ENCODE measurements at places on chromosomes 11 and 22.

- no peak for DNase-seq
These were observed 66.9 kb upstream of the NARS2 start for GRCh38 chr11:78641541-78641940.

DNA sequence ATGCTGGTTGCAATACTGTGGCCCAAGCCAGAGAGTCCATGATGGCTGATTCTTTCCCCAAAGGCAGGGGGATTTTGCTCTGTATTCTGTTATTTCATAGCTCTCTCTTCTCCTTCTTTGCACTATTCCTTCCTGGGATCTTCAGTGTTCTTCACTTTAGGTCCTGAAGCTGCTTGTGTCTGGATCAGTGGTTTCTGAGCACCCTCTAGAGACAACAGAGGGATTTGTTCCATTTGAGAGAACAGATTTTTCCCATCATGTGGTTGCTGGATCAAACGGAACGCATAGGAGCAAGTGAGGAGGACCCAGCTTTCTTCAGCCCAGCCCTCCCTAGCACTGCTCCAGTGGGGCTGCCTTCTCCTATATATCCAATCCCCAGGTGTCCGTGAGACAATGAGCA, 68.7 kb upstream of the SYN3 start:
- DNase-seq = no peak

- no peak for DNase-seq
These were observed 123.6 kb downstream of the ARL14EP start for GRCh38 chr11:30446520-30446919.

GRCh38 chr11:8928981-8929615, 3.6 kb downstream of the C11orf16 start:
- no peak for DNase-seq

GRCh38 chr11:15523543-15523942, 408.8 kb downstream of the INSC start:
- DNase-seq = no peak

- DNase-seq = no peak
These were observed 24.0 kb upstream of the SC5D start for GRCh38 chr11:121268581-121268980.

- DNase-seq = no peak
These were observed 272.8 kb downstream of the FAM76B start for GRCh38 chr11:95516786-95517185.

- no peak for DNase-seq
These were observed 61.6 kb upstream of the LINC01488 start for GRCh38 chr11:69419662-69420395.

GRCh38 chr11:71936825-71937224, 8.0 kb downstream of the RNF121 start:
- no peak for DNase-seq

DNA sequence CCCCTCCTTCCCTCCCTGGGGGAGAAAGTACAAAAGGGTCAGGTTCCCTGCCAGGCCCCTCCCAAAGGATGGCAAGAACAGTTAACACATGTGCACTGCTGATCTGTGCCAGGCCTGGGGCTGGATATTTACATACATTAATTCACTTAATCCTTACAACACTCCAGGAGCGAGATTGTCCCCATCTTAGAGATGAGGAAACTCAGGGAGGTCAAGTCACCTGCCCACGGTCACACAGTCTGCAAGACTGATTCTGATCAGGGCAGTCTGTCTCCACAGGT, 36.5 kb downstream of the NECTIN1 start:
- no peak for DNase-seq

DNA sequence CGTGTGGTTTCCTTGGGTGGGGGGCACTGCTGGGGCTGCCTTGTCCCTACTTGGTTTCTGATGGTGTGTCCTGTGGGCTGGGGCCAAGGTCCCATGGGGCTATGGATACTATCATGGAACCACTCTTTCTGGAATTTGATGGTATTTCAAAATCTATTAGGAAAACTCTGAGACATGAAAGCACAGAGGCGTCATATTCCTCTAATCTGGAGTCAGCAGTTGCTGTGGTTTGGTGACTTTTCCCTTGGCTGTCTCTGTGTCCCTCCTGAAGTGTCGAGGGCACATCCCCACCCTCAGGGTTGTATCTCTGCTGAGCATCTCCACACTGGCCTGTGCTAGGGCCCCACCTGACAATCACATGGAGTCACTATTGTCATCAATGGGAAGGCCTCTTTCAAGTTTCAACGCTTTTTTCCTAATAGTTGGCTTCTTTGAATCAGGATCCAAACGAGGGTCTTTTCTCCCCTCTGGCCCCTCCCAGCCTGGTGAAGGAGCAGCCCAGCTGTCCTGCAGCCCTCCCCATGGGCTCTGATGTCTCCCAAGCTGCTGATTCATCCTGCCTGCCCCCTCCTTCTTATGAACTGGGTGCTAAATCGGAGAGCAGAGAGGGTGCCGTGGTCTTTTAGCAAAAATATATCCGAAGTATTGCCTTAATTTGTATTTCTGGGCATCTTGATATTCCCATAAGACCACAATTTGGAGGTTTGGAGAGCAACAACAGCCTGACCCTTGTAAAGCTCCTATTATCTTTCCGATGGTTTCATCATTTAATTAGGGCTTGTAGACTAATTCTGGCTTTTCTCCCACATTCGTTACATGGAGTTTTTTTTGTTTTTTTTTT, 38.5 kb downstream of the MED15 start:
- DNase-seq = no peak

- no peak for DNase-seq
These were observed 54.0 kb upstream of the GCAT start for GRCh38 chr22:37753746-37754145.

DNA sequence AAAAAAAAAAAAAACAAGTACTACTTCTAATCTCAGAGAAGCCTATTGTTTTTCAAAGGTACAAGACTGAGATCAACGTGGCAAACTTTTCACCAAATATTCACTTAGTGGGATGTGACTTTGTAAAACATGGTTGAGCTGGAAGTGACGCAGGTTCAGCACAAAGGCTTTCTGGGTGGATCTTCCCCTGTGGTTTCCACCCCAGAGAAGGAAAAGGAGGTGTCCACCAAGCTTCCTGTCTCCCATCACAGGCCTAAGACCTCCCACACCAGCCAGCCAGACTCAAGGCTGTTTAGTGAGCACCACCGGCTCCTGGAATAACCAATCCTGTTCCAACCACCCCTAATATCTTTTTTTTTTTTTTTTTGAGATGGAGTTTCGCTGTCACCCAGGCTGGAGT, 5.7 kb downstream of the TMEM184B start:
- no peak for DNase-seq

DNA sequence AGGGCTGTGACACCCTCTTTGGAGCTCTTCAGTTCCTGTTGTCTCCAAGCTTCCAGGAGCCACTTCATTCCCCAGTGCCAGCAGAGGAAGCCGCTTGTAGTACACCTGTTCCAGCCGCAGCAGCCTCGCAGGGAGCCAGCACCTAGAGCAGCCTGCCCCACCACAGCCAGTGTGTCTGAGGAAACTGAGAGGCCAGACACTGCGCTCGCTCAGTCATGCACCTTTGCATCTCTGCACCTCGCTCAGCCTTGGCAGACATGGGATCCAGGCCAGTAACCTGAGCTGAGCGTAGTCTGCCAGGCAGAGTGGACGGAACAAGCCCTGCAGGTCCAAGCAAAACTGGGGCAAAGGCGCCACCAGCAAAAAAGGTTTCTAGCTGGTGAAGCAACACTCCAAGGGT, 1072.1 kb downstream of the JRKL start:
- DNase-seq = no peak

DNA sequence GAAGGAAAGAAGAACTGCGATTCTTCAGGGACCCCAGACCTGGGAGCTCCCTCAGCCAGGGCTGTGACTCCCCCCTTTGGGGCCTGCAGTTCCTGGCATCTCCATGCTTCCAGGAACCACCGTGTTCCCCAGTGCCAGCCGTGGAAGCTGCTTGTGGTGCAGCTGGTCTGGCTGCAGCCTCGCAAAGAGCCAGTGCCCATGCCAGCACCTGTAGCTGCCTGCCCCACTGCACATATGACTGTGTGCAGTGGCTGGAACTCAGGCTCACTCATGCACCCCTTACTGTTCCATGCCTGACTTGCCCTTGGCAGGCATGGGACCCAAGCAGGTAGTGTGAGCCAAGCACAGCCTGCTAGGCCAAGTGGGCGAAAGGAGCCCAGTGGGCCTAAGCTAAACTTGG, 401.3 kb downstream of the LRRC4C start:
- no peak for DNase-seq

DNA sequence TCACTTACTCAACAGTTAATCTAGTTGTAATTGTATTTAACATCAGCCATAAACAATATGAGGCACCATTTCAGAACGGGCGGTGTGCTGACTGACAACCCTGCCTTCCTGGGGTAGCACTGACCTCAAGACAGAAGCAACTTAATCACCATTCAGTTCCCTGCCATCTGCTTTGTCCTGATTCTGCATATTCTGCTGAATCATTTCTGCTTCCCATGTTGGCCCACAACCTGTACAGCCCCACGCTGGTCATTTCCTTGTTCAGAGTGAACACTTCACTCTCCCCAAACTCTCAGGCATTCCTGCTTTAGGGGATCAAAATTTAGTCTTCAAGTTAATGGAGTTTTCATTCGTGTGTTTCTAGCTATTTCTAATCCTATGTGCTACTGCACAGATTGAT, 132.3 kb upstream of the ZBED5 start:
- DNase-seq = no peak

GRCh38 chr22:46971099-46971763, 208.8 kb downstream of the TBC1D22A start:
- peak; percentile 20 for DNase-seq

DNA sequence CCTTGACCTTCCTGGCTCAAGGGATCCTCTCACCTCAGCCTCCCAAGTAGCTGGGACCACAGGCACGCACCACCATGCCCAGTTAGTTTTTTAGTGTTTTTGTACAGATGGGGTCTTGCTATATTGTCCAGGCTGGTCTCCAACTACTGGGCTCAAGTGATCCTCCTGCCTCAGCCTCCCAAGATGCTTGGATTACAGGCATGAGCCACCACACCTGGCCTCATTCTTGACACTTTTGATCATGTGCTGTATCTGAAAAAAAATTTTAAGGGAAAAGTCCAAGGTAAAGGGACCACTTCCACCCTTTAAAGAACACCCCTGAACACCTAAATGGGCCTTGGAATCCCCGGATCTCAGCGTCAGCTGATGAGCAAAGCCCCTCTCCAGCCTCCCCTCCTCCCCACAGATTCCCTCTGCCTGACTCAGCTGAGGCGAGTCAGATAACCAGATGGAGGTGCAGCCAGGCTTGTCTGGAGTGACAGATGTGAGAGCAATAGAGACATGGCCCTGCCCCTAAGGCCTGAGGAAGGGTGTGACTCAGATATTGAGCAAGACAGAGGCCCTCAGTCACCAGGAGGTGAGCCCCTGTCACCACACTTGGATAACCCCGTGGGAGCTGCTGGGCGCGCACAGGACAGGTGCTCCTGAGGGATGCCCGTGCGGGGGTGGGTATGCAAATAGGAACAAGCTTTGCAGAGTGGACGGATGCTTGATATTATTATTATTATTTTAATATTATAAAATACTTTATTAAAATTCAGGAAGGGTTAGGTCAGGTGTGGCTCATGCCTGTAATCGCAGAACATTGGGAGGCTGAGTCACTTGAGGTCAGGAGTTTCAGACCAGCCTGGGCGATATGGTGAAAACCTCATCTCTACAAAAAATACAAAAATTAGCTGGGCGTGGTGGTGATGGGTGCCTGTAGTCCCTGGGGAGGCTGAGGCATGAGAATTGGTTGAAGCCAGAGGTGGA, 5.0 kb upstream of the CCDC88B start:
- DNase-seq = no peak

DNA sequence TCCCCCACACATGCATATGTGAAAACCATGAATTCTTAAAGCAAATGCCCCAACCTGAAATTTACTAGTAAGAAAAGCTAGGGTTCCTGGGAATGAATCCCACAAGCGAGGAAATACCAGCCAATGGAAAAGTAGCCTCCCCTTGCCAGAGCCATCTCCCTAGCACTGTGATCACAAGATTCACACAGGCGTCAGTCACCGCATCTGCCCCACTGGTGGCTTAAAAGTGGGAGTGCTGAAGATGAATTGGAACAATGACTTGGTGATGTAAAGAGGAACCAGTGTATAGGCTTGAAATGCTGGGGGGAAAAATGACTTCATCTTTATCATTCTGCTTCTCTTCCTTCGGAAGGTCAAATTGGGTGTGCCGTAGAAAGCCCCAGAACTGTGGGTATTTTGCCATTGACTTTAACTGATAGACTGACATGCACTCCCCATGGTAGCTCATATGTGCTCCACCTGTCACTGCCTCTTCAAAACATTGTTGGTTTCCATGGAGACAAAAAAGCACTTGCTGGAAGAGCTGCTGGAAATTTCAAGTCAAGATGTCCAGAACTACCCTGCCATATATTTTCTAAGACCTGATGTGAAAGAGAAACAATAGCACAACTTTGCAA, 19.2 kb upstream of the ASPHD2 start:
- no peak for DNase-seq

GRCh38 chr11:30346068-30346688, 23.3 kb downstream of the ARL14EP start:
- DNase-seq = peak; percentile 49

GRCh38 chr22:30610299-30610698, 3.3 kb downstream of the TCN2 start:
- no peak for DNase-seq

GRCh38 chr11:71370895-71371673, 77.1 kb downstream of the DHCR7 start:
- peak; percentile 2 for DNase-seq

- DNase-seq = no peak
These were observed 7.3 kb upstream of the C11orf86 start for GRCh38 chr11:66967670-66968425.

Measured in midbrain (tissue), 1 donor.